CD4-positive, alpha-beta T cell treated with Interleukin-15 for 4 hours (primary cell): ENCODE measurements at places on chromosomes 7 and 10.

DNA sequence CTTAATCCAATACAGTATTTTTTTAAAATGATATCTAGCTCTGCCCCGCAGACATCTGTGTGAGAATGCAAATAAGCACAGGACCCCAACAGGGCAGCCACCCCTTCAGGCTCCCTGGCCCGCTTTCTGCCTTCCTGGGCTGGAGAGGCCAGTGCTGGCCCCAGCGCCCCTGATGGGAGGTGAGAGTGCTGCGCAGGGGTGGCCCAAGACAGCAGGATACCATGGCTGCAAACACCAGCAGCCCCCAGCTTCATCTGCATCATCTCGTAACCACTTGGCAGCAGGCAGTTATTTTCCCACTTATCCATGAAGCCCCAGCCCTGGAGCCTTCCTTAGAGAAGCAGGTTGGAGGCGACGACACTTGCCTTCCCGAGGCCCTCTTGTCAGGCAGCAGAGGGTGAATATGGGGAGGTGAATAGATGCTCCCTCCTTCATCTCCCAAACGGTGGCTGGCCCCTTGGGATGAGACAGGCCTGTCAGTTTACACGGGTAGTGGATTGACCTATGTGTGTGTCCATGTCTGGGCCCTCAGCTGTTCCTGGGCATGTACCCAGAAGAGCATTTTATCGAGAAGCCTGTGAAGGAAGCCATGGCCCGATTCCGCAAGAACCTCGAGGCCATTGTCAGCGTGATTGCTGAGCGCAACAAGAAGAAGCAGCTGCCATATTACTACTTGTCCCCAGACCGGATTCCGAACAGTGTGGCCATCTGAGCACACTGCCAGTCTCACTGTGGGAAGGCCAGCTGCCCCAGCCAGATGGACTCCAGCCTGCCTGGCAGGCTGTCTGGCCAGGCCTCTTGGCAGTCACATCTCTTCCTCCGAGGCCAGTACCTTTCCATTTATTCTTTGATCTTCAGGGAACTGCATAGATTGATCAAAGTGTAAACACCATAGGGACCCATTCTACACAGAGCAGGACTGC is 71.2 kb downstream of the ALOX5 start:
- no peak for DNase-seq

GRCh38 chr10:8047452-8048280 is 6.8 kb upstream of the GATA3 start:
- no peak for DNase-seq

DNA sequence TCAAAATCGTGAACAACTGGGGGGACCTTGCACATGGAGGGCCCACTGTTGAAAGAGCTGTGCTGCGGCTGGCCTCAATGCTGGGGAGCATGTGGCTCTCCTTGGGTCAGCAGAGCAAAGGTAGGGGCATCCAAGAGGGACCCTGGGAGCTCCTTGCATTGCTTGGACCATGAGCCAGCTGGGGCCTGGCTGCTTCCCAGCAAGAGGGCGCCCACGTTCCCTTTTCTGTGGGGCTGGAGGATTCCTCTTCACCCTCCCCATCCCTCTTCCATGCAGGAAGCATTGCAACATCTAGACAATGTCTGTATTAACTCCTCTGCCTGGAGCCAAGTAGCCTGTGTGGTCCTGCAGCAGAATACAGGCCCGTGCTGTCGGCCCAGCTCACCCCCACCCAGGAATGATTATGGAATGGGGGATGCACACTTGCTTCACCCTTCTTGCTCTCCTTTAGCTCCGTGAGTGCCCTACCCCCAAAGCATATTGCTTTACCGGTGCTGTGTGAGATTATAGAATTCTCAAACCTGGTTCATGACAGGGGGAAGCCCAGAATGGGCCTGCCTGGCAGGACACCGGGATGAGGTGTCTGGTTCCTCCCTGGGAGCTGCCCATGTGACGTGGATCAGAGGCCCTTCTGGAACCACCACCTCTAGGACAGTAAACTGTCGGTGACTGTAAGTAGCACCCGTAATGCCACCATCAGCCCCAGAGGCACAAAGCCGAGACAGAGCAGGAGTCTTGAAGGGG is 61.9 kb downstream of the SYPL1 start:
- DNase-seq = no peak

DNA sequence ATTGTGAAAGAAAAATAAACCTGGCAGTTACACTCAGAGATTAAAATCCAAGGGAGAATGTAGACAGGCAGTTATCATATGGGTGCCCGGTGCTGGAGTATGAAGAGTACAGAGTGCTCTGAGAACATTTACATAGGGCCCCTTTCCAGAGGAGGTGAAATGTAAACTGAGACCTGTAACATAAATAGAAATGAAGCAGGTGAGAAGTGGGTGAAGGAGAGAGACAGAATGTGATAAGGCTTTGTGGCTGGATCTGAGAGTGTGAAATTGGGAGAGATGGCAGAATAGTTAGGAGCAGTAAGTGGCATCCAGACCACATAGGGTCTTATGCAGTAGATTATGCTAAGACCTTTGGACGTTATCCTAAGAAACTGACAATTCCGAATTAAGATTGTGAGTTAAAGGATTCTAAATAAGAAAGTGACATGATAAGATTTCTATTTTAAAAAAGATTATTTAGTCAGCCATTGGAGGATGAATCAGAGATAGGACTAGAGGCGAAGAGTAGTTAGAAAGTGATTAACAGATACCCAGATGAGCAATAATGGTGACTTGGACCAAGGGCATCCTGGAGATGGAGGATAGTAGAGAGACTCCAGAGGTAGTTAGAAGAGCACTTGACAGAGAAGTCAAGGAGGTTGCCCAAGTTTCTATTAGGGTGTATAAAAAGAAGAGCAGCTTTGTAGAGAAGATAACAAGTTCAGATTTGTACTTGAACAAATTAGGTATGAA is 36.7 kb downstream of the DNAH11 start:
- DNase-seq = no peak

- no peak for DNase-seq
Measured at GRCh38 chr7:1095621-1096155, 7.8 kb downstream of the GPER1 start.

DNA sequence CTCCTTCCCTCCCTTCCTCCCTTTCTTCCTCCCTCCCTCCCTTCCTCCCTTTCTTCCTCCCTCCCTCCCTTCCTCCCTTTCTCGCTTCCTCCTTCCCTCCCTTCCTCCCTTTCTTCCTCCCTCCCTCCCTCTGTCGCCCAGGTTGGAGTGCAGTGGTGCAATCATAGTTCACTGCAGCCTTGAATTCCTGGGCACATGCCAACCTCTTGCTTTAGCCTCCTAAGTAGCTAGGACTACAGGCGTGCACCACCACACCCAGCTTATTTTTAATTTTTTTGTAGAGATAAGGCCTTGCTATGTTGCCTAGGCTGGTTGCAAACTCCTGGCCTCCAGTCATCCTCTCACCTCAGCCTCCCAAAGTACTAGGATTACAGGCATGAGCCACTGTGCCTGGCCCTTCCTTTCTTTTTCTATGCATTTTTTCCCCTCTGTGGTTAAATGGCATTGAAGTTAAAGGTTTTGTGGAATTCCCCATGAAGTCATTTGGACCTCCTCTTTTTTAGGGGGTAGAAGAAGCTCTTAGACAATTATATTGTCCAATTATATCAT is 9.6 kb downstream of the KLHDC10 start:
- DNase-seq = no peak

DNA sequence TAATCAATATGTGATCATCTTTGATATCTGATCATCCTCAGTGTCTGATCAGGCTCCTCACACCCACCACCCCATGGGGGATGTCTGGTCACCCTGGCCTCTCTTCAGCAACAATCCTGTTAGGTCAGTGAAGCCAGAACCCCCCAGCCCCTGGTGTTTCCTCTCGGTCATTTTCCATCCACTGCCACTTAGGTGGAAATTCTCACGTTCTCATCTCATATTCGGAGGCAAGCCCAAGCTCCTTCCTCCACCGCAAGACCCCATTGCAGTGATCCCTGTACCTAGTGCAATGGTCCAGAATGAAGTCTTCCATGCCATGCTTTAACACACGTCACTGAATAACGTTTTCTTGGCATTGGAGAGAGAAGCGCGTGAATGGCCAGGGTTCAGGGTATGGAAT is 103.0 kb upstream of the DNAAF5 start:
- no peak for DNase-seq

DNA sequence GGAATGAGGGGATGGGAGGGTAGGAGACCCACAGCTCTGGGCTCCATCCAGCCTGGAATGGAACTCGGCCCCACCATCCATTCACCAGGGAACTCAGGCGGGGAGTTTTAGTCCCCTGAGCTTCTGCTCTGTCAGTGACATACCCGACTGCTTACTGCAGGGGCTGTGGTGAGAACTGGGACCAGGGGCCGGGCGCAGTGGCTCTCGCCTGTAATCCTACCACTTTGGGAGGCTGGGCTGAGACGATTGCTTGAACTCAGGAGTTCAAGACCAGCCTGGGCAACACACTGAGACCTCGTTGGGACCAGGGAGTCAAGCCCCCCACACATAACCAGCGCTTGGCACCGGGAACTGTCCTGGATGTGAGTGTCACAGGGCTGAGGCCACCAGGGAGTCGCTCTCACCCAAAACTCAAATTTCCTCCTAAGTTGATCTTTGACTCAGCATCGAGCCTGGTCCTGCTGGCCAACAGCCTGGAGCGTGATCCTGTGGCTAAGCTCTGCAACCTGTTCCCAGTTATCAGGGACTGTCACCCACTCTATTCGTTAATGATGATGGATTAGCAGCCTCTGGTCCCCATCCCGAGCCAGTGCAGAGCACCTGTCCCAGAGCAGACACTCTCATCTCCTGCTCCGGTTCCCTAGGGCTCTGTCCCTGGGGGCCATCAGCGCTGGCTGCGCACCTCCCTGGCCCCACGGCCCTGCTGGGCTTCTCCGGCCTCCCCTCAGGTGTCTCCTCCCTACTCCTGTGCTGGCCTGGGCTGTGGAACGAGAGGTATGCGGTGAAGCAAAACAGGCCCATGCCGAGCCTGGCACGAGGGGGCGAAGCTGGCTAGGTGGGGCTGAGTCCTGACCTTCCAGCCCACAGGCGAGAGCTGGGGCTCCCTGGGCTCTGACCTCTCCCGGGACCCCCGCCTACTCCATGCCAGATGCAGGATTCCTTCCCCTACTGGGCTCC is 902 bp upstream of the CLDN15 start:
- no peak for DNase-seq

DNA sequence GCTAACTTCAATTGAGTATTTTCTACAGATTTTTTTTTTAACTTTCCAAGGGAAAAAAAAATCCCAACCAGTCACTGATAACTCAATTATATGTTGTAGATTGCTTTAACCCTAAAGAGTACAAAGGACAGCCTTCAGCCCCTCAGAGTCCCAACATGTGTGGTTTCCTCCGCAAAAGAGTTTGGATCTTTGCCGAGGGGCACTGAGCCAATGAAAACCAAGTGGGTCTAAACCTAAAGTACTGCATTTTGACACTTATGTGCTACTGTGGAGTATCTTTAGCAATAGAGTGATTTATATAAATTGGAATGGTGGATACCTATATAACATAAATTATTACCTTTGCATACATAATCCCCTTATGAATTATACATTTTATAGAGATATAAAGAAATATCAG is 91.5 kb downstream of the SEMA3D start:
- DNase-seq = no peak

- no peak for DNase-seq
Measured at GRCh38 chr7:117470777-117471176, 9.0 kb upstream of the CFTR start.

GRCh38 chr7:98240961-98241673 is 10.9 kb downstream of the TECPR1 start:
- DNase-seq = no peak

- DNase-seq = no peak
Measured at GRCh38 chr10:67780759-67781538, 57.0 kb downstream of the DNAJC12 start.

DNA sequence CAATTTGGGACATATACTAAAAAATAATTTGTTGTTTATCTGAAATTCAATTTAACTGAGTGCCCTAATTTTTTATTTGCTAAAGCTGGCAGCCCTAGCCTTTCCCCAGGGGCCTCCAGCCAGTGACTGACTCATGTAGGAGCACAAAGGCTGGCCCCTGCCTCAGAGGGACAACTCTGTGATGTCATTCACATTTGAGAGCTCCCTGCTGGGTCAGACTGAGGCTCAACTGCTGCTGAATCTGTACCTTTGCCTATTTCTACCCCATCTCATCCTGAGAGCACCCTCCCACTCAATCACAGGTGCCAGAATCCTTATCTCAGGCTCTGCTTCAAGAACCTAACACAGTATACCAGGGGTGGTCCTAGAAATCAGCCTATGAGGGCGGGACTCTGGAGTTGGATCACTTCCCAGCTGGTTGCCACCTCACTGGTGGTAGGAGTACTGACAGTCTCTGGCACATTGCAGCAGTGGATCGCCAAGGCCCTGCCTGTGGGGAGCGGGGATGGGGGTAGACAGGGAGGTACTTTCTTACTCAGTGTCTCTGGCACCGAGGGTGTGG is 11.6 kb downstream of the GCK start:
- DNase-seq = no peak

- no peak for DNase-seq
Measured at GRCh38 chr7:327991-328702, 38.2 kb downstream of the FOXL3 start.

GRCh38 chr10:26457088-26457487 is 18.9 kb downstream of the APBB1IP start:
- no peak for DNase-seq

- no peak for DNase-seq
Measured at GRCh38 chr7:29042824-29043231, 84.7 kb upstream of the TRIL start.

- DNase-seq = no peak
Measured at GRCh38 chr10:91551856-91552255, 81.0 kb downstream of the PPP1R3C start.

DNA sequence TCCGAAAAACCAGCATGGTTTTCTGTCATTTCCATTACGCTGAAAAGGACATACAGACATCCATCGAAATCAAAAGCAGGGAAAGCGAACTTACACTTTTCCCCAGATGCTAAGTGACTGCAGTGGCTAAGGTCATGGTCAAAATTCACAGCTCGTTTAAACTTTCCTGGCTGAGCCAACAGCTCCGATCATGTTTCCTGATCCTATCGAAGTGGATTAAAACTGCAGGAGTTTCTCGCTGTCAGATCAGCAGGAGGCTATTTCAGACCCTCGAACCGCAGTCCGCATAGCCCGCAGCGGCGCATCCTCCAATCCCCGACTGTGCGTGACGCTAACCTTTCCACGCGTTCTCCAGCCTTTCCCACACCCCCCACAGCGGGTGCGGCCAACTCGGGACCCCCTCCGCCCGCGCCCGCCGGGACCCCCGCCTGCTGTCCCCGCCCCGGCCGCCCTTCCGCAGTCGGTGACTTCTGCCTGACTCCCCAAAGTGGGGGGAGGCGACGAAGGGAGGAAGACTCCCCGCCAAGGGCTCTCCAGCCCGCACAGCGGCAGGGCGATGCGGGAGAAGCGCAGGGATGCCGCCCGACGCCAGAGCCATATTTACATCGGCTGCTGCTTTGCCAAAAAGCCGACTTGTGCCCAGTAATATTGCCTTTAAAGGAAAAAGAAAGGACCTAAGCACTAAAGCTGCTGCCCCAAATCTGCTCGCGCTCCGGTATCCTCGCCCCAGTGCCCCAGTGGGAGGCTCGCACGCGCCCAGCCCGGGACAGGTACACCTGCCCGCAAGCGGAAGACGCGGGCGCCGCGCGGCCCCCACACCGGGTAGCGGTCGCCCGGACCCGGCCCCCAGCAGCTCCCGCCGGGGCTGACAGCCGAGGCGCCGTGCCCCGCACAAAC is 1.2 kb downstream of the PIP4K2A start:
- DNase-seq = peak; percentile 19

- DNase-seq = no peak
Measured at GRCh38 chr10:25817200-25817599, 116.8 kb upstream of the MYO3A start.
